CD4-positive, CD25-positive, alpha-beta regulatory T cell (primary cell): ENCODE measurements at places on chromosomes 5 and 9. TPM values are rescaled to one million over a fixed set of nuclear protein-coding genes. Genes with fewer than 3 reads are reported as not detected.

- H3K27me3 ChIP-seq: peaks cover 2% of the 10 kb centered on the region
- H3K36me3 ChIP-seq: no peaks in the 10 kb centered on the region
- DNase-seq: no peak
- H3K27ac ChIP-seq: no peak overlapping the region
Measured at GRCh38 chr5:176424181-176424580, 7.8 kb upstream of the CLTB start.

LCN2 gene
- polyA plus RNA-seq: not detected

- no peaks in the 10 kb centered on the region for H3K27me3 ChIP-seq
- no peaks in the 10 kb centered on the region for H3K4me1 ChIP-seq
- no peak for DNase-seq
- H3K27ac ChIP-seq: no peak overlapping the region
- no peaks in the 10 kb centered on the region for H3K36me3 ChIP-seq
Measured at GRCh38 chr9:23850690-23851629, 24.9 kb upstream of the ELAVL2 start.

PITX1 gene
- not detected for polyA plus RNA-seq

DNA sequence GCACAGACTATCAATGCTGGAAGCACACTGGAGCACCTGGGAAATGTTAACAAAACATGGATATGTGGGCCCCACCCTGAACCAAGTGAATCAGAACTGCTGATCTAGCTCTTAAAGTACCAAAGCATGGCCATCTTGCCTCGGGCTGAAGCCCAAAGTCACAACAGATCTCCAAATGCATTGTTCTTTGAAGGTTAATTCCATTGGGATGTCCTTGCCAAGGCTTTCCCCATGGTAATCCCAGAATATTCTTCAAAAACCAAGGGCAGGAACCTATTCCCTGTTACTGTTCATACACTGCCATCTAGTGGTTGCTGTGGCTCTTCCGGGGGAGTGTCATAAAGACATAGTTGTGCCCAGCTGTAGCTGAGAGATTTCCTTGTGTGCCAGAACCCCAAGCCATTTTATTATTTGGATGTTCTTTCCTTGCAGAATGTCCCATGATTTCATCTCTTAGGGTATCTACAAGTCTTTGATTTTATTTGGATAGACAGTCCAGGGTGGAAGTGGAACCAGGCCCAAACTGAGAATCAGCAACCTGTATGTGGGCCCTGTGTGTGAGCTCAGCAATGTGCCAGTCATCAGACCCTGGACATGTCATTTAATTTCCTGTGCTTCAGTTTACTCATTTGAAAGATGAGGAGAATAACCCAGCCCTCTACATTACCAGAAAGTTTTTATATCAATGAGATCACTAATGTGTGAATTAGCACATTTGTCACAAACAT lies 290.0 kb downstream of the ACTL7B start:
- no peaks in the 10 kb centered on the region for H3K27me3 ChIP-seq
- H3K4me3 ChIP-seq: no peak overlapping the region
- peak; percentile 44 for DNase-seq
- no peaks in the 10 kb centered on the region for H3K36me3 ChIP-seq
- no peaks in the 10 kb centered on the region for H3K4me1 ChIP-seq

- no peak overlapping the region for H3K4me3 ChIP-seq
- no peak overlapping the region for H3K27ac ChIP-seq
- no peaks in the 10 kb centered on the region for H3K36me3 ChIP-seq
- H3K27me3 ChIP-seq: no peaks in the 10 kb centered on the region
Measured at GRCh38 chr9:134535171-134535570, 106.4 kb upstream of the COL5A1 start.
